Glutamatergic neuron (in vitro differentiated cells): ENCODE measurements at places on chromosomes 11 and 22. TPM values are rescaled to one million over a fixed set of nuclear protein-coding genes. Genes with fewer than 3 reads are reported as not detected.

SAC3D1 gene
- total RNA-seq, result 14.4 TPM

LGALS12 gene
- total RNA-seq, result not detected

MS4A12 gene
- not detected for total RNA-seq

- peak; percentile 69 for DNase-seq
- no peak overlapping the region for H3K4me3 ChIP-seq
- H3K27me3 ChIP-seq, result no peaks in the 10 kb centered on the region
- H3K4me1 ChIP-seq, result peaks cover 8% of the 10 kb centered on the region
- H3K27ac ChIP-seq, result no peak overlapping the region
Observed at GRCh38 chr11:124085997-124086846, 29.0 kb upstream of the VWA5A start.

GRCh38 chr22:42282943-42283277, 12.5 kb upstream of the TCF20 start:
- peaks cover 11% of the 10 kb centered on the region for H3K27me3 ChIP-seq
- no peaks in the 10 kb centered on the region for H3K36me3 ChIP-seq
- H3K4me3 ChIP-seq, result peak overlapping the region; percentile 90
- peaks cover 23% of the 10 kb centered on the region for H3K4me1 ChIP-seq
- H3K27ac ChIP-seq, result peak overlapping the region; percentile 96
